ENCODE measurements at places on chromosomes 1 and 21.

DNA sequence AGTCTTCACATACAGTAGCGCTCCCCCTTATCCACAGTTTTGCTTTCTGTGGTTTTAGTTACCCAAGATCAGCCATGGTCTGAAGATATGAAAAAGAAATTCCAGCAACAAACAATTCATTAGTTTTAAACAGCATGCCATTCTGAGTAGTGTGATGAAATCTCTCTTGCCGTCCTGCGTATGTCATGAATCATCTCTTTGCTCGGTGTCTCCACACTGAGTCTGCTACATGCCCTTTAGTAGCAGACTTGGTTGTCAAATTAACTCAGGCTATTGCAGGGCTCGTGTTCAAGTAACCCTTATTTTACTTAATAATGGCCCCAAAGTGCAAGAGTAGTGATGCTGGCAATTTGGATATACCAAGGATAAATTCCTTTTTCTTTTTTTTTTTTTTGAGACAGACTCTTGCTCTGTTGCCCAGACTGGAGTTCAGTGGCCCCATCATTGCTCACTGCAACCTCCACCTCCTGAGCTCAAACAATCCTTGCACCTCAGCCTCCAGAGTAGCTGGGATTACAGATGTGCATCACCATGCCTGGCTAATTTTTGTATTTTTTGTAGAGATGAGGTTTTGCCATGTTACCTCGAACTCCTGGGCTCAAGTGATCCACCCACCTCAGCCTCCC lies 22.6 kb downstream of the PHACTR4 start:
- DNase-seq = peak; percentile 62

GRCh38 chr1:67801903-67802302 lies 31.4 kb downstream of the GNG12 start:
- peak; percentile 95 for DNase-seq

DNA sequence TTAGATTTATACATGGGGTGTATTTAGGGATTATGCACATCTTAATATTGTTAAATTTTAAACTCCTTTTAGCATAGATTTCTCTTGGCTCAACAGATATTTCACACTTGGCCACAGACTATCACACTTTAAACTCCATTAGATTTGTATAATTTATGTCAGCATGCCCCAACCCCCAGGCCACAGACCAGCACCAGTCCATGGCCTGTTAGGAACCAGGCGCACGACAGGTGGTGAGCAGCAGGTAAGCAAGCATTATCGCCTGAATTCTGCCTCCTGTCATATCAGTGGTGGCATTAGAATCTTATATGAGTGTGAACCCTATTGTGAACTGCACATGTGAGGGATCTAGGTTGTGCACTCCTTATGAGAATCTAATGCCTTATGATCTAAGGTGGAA lies 34.8 kb downstream of the SUCO start:
- DNase-seq = no peak

DNA sequence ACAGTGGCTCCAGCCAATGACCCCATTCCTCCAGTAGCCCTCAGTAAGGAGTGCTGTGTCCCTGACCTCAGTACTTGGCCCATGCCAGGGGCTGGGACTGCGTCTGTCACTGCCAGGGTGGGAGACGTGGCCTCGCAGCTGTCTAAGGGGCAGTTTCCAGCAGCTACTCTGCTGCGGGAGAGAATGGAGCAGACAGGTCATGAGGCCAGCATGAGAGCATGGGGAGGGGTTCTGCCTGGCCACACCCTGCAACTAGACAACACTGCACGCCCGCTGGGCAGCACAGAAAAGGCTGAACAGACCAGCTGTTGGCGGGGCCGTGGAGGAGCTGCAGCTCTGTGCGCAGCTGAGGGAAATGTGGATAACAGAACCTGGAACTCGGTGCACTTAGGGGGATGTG lies 91.6 kb upstream of the COL6A1 start:
- DNase-seq = no peak

DNA sequence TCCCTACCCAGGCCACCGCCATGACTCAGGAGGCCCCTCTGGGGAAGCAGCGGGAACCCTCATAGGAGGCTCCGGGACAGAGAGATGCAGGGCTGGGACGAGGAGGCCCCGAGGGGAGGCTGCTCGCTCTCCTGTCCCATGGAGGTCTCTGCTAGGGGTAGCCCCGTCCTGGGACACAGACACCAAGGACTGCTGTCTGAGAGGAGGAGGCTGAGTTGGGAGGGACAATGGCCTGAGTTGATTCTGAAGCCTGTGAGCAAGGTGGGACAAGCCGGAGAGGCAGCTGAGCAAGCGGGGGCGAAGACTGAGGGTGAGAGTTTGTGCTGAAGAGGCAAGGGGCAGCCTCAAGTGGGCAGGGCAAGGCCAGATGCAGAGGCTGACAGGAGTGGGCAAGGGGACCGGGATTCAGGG lies 17.4 kb downstream of the SLC27A3 start:
- no peak for DNase-seq

DNA sequence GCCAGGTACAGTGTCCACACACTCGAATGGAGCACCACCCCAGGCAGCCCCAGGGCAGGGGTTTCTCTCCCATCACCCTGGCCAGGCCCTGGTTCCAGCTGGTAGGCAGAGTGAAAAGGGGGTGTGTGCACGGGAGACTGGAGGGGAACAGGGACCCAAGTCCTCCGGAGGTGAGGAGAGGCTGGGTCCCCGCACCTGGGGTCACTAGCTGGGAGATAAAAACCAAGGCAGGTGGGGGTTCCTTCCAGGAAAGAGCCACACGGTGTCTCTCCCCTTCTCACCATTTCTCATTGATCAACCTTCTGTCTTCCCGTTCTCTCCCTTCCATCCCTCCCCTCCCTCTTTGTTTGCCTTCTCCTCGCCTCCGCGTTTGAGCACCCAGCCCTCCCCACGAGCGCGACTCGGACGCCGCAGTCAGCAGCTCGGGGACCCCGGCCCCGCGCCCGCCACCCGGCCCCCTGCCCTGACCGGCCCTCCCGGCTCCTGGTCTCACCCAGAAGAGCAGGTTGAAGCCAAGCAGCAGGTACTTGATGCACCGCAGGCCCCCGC lies 358 bp downstream of the TSPAN2 start:
- no peak for DNase-seq

DNA sequence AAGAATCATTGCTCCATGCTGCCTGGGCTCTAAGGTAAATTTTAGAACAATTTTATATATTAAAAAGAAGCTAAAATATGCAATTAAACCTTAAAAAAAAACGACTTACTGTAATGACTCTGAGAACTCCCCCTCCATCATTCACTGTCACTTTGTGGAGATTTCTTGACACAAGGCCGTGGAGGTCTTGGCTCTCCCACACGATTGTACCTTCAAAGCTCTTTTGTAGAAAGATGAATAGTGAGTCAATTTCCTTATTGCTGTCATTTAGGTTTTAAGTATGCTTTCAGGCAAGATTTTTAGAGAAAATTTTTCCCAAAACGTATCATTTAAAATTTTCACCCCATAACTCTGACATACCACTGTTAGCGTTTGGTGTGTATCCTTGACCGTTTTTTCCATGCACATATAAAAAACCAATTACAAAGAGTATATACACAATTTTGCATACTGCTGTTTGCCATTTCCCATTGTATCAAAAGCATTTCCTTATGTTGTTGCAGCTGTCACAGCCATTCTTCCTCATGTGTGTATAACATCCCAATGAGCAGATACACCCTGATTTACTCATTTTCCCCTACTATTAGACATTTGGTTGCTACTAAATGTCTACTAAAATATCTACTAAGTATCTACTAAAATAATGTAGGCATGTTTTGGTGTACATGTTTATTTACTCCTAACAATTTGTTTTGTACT lies 33.4 kb downstream of the B3GALNT2 start:
- no peak for DNase-seq
